Left colon (tissue), 2 donors: ENCODE measurements at places on chromosomes 7 and 10. TPM values are rescaled to one million over a fixed set of nuclear protein-coding genes. Genes with fewer than 3 reads are reported as not detected.

- DNase-seq = no peak
Measured at GRCh38 chr10:106775127-106775526, 389.4 kb downstream of the SORCS1 start.

DNA sequence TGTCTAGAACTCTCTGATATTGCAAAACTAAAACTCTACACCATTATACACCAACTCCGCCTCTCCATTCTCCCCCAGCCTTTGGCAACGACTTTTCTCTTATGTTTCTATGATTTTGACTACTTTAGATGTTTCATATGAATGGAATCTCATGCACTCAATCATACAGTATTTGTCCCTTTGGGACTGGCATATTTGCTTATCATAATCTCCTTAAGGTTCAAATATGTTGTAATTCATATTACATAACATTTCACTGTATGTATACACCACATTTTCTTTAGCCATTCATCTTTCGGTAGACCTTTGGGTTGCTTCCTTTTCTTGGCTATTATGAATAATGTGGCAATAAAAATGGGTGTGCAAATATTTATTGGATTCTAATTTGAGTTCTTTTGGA is 164.4 kb downstream of the ARL4A start:
- no peak for DNase-seq

GRCh38 chr10:70380350-70381135 is 1.9 kb downstream of the LRRC20 start:
- DNase-seq = no peak

- DNase-seq = no peak
Measured at GRCh38 chr10:5581670-5582566, 57.2 kb downstream of the CALML3 start.

DNA sequence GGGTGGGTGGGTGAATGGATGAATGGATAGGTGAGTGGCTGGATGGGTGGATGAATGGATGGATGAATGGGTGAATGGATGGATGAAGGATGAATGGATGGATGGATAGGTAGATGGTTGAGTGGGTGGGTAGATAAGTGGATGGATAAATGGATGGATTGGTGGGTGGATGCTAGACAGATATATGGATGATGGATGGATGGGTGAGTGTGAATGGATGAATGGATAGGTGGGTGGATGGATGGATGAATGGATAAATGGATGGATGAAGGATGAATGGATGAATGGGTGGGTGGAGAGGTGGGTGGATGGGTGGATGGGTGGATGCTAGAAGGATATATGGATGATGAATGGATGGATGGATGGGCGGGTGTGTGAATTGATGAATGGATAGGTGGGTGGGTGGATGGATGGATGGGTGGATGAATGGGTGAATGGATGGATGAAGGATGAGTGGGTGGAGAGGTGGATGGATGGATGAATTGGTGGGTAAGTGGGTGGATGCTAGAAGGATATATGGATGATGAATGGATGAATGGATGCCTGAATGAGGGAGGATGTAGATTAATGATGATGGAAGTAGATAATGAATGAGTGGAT is 20.4 kb downstream of the ELFN1 start:
- DNase-seq = no peak

Gene NKX1-2
- total RNA-seq = not detected

- no peak for DNase-seq
Measured at GRCh38 chr10:79985481-79986072, 36.7 kb upstream of the SFTPD start.

Gene TMEM72
- total RNA-seq = 33.1 TPM

GRCh38 chr7:92231-92674 is 100.1 kb upstream of the FAM20C start:
- no peak for DNase-seq

DNA sequence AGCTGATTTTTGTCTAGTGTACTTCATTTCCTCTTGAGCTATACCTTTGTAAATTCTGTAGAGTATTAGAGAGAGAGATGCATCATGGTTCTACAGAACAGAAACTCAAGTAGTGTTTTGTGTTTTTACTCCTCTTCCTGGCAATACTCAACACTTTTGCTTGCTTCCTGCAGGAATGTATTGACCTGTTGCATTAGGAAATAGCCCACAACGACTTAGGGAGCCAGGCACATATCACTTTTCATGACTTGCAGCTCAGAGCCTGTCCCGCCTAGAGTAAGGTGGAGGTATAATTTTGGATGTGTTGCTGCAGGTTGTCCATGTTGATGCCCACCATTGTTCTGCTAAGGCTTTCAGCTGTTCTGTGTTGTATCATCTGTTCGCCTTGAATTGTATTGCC is 216.3 kb downstream of the SDK1 start:
- DNase-seq = no peak

- no peak for DNase-seq
Measured at GRCh38 chr10:64089648-64090047, 568.4 kb downstream of the REEP3 start.

Gene MEST
- 44.3 TPM for total RNA-seq

Gene PDE6C
- total RNA-seq = not detected

Gene MSANTD7
- total RNA-seq = 9.9 TPM

- DNase-seq = no peak
Measured at GRCh38 chr10:23829556-23829955, 379.4 kb upstream of the KIAA1217 start.

DNA sequence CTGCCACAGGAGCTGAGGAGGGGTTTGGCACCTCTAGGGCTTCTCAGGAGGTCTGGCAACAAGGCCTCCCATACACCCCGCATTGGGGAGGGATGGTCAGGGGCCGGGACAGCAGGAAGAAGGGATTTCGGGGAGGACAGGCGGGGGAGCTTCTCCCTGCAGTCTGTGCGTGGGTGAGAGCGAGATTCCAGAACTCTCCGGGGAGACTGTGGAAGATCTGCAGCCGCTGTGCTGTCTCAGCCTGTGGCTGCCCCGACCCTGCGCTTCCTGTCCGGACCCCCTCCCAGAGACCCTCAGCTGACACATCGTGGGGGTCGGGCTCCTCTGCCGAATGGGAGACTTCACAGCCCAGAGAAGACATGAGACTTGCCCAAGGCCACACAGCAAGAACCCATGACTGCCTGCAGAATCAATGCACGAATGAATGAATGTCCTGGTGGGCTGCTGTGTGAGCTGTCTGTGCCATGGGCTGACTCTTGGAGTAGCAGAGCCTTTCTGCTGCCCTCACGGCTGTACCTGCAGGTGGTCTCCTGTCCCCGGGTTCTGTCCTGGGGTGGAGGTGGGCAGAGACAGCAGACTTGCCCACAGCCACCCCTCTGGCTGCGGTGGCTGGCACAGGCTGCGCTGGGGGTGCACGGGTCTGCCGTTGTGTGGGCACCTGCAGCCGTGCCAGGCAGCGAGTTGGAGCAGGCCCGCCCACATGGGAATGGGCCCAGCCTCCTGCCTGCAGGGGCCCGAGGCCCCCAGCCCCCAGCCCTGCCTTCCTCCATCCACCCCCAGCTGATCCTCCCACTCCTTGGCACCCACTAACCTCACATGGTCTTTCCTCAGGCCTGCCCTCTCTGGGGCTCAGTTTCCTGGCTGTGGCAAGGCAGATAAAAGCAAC is 16.3 kb upstream of the LFNG start:
- no peak for DNase-seq

- no peak for DNase-seq
Measured at GRCh38 chr10:56319386-56319785, 41.7 kb downstream of the ZWINT start.

- no peak for DNase-seq
Measured at GRCh38 chr10:59126991-59127390, 49.5 kb upstream of the PHYHIPL start.
